ENCODE measurements at places on chromosomes 4 and X.

GRCh38 chr4:124202099-124202498, 510.4 kb downstream of the ANKRD50 start:
- DNase-seq: no peak

DNA sequence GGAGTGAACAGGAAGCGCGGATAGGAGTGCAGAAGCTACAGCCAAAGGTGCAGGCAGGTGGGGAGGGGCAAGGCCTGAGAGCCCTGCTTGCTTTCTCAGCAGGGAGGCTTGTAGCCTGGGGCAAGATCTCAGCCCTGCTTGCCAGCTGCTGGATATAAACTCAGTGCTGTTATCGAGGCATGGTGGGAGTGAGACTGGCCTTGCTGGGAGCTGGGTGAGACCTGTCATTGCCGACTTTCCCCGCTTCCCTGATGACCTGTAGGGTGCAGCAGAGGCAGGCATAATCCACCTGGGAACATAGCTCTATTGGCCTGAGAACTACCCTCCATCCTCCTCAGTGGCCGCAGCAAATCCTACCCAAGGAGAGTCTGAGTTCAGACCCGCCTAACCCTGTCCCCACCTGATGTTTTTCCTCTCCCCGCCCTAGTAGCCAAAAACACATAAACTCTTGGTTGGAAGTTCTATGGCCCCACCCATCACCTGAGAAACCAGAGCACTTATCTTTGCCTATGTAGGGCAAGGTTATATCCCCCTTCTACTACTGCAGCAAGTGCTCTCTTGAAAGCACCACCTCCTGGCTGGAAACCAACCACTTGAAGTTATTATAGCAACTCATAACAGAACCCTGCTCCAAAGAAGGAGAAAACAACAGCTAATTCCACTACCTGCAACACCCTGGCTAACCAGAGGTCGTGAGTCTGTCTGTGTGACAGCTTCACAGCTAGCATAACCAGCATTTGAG, 80.7 kb downstream of the FHIP1A start:
- no peak for DNase-seq

- no peak for DNase-seq
Measured at GRCh38 chrX:153456161-153456560, 10.3 kb upstream of the TREX2 start.

DNA sequence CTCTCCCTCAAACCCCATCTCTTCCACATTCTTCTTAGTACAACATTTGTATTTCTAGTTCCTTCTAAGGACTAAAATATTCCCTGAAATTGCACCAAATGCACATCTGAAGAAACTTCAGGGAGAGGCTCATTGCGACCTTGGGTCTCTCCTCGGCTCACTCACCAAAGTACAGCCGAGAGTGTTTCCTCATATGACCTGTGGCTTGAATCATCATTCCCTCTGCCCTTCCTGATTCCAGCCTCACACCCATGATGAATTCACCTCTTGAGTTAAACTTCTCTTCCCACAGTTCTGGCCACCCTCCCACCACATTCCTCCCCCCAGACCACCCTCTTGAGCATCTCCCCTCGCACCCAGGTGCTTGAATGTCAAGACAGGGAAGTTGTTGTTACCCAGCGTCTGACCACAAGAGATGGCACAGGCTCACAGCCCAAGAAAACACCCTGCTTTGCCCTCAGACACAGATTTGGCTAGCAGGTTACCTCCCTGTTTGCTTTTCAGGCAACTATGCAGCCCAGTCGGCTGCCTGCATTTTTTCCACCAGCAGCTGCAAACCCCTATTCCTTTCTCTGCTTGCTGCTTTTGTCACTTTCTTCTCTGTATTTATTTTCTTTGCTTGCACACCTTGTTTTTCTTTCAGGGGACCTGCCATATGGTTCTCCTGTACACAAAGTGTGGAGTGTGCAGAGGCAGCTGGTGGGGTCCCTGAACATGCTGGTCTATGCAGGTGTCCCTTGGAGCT, 214.8 kb downstream of the SPATA18 start:
- DNase-seq: no peak

- DNase-seq: no peak
Measured at GRCh38 chr4:46984781-46985180, 8.6 kb downstream of the GABRA4 start.

- no peak for DNase-seq
Measured at GRCh38 chrX:121958886-121959285, 911.5 kb downstream of the GLUD2 start.

GRCh38 chrX:105753411-105753810, 68.9 kb upstream of the NRK start:
- DNase-seq: no peak

- DNase-seq: peak; percentile 26
Measured at GRCh38 chr4:156109943-156110900, 156.6 kb upstream of the CTSO start.

GRCh38 chr4:77695774-77696173, 90.2 kb downstream of the CXCL13 start:
- DNase-seq: no peak

GRCh38 chr4:17817027-17817426, 6.2 kb downstream of the NCAPG start:
- peak; percentile 60 for DNase-seq

DNA sequence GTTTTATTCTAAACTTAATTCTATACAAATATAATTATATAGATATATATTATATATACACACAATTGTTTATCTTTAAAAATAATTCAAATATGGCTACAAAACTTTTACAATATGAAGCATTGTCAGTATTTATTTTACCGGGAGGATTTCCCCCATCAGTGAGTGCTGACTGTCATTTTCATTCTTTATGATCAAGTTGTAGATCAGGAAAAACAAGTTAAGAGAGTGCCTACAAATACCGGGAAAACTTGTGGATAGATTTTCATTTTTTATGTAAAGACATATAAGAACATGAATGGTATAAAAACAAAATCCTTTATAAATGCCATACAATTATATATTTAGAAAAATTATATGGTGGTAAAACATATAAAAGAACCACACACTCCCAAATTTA, 37.8 kb downstream of the CLCN3 start:
- no peak for DNase-seq

- no peak for DNase-seq
Measured at GRCh38 chrX:24482823-24483415, 17.8 kb downstream of the PDK3 start.

DNA sequence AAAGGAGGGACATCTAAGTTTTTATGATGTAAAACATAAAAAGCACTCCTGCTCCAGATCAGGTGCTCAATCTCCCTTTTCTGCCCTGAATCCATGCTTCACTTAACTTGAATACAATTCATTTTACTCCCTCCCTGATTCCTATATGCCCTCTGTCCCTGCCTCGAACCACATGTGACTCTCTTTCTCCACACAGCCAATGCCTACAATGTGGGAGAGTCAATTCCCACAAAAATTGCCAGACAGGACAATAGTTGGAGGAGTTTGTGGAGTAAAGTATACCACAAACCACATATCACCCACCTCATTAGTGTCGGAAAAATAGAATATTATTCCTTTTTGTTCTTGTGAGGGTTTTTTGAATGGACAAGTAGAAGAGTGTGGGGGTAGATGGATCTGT, 9.7 kb downstream of the AMMECR1 start:
- DNase-seq: no peak

GRCh38 chr4:137994853-137995252, 247.3 kb downstream of the SLC7A11 start:
- DNase-seq: no peak

DNA sequence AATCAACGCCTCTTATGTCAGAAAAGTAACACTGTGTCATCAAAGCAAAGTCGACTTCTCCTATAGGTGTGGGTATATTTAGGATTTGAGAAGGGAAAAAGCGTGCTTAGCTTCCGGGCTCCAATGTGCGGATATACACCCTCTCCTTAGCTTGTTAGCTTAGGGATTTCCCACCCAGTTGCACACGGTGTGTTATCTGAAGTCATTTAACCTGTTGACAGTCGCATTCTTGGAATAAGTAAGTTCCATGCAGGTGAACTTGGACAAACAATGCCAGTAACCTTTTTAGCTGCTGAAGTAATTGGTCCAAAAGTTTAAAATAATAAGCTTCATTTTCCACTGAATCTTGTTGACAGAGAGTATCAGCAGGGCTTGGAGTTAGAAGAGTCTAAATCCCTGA, 113.7 kb downstream of the SHROOM3 start:
- no peak for DNase-seq

DNA sequence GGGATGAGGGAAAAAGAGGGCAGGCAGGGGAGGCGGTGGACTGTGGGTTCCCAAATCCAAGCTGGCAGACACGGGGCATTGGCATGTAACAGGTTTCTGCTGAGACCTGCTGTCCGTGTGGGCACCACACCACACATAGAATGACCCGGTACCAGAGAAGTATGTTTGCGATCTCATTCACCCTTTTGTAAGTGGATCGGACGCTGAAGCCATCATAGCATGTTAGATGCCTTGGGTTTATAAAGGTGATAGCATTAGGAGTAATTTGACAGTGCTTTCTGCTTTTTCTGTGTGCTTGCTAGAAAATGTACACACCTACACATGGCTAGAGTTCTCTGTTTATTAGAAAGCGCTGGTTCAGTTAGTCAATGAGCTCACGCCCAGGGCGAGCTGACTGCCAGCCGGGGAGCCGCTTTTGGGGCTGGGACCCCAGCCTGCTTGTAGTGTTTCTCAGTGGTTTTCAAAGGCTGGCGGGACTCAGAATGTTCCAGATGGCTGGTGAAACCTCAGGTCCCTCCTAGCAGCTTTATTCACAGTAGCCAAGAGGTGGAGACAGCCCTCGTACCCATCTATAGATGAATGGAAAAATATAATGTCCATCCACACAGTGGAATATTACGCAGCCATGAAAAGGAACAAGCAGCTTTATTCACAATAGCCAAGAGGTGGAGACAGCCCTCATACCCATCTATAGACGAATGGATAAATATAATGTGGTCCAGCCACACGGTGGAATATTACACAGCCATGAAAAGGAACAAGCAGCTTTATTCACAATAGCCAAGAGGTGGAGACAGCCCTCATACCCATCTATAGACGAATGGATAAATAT, 579 bp downstream of the IL3RA start:
- DNase-seq: peak; percentile 20

GRCh38 chr4:146051223-146051622, 112.6 kb upstream of the ZNF827 start:
- DNase-seq: no peak

- no peak for DNase-seq
Measured at GRCh38 chr4:184143770-184144564, 73.7 kb downstream of the ENPP6 start.

GRCh38 chr4:76952071-76952470, 2.5 kb downstream of the SEPTIN11 start:
- no peak for DNase-seq

GRCh38 chr4:150315691-150316090, 237.4 kb downstream of the DCLK2 start:
- DNase-seq: no peak

- DNase-seq: no peak
Measured at GRCh38 chr4:125420526-125420925, 105.8 kb downstream of the FAT4 start.

DNA sequence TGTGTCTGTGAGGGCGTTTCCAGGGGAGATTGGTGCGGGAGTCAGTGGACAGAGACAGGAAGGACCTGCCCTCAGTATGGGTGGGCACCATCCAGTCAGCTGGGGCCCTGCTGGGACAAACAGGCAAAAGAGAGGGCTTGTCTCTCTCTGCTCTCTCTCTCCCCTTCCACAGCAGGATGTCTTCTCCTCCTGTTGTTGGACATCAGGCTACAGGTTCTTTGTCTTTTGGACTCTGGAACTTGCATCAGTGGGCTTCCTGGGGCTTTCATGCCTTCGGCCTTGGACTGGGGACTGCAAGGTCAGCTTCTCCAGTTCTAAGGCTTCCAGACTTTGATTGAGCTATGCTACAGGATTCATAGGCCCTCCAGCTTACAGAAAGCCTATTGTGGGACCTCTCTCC, 59.6 kb downstream of the ADGRA3 start:
- no peak for DNase-seq

Measured in inflammatory macrophage (primary cell).